ENCODE measurements at places on chromosomes 5 and 9.

DNA sequence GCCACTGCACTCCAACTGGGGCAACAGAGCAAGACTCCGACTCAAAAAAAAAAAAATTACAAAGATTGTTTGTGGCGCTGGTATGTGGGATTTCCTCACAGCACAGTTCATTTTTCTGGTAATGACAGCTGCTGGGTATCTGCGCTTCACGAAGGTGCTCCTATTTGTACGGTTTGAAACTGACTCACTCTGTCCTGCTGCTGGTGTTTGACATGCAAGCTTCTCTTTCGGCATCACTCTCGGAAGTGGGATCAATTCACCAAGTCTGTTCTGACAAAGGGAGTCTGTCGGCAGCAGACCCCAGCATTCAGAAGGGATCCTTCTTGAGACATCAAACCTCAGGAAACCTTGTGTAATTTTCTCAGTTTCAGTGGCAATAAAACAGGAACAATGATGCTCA is 26.3 kb downstream of the MAML1 start:
- DNase-seq: peak; percentile 21

GRCh38 chr9:120846251-120846889 is 3.6 kb upstream of the PSMD5 start:
- DNase-seq: no peak

- DNase-seq: peak; percentile 0
These were observed 304.1 kb downstream of the MAT2B start for GRCh38 chr5:163809473-163809872.

- no peak for DNase-seq
These were observed 295.4 kb upstream of the DAB2 start for GRCh38 chr5:39720136-39720535.

- DNase-seq: no peak
These were observed 234.5 kb downstream of the NFIB start for GRCh38 chr9:14079440-14079839.

- DNase-seq: no peak
These were observed 103.9 kb upstream of the IFNE start for GRCh38 chr9:21585756-21586752.

GRCh38 chr5:172450861-172451695 is 3.2 kb downstream of the SH3PXD2B start:
- DNase-seq: peak; percentile 33

DNA sequence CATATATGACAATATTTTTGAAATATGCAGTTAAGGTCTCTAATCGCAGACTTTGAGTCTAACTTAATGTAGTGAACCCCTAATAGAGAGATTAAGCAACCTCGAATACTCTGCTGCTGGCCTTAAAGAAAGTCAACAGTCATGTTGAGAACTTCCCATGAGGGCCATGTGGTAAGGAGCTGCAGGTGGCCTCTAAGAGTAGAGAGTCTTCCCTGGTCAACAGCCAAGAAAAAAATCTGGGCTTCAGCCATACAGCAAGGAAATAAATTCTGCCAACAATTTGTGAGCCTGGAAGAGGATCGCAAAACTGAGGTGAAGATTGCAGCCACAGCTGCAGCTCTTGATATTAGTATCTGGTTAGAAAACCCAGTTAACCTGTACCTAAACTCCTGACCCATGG is 935.2 kb upstream of the TYRP1 start:
- no peak for DNase-seq

- DNase-seq: no peak
These were observed 880.9 kb upstream of the SEMA6A start for GRCh38 chr5:117455236-117456233.

DNA sequence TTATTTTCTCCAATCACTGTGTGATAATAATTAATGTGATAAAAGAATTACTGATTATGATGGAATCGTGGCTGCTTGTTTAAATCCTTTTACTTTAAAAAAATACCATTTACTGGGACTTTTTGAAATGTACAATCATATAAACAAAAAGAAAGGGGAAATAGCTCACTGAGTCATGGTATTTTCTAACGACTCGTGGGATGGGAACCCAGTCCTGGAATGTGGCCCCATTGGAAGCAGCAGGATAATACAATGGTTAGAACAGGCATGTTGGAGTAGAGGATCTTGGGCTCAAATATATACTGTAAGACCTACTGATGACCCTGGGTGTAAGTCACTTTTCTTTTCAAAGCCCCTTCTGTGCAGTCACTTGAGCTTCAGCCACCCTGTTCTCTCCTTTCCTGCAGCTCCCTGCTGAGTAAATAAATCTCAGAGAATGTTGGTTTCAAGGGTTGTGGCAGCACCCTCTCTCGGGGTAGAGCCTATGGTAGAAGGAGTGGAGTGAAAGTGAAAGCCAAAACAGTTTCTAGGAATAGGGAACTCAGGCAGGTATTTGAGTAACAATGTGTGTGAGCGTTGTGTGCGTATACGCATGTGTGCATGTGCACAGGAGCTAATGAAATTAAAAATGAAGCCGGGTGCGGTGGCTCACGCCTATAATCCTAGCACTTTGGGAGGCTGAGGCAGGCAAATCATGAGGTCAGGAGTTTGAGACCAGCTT is 40.8 kb upstream of the LARP1 start:
- peak; percentile 37 for DNase-seq

DNA sequence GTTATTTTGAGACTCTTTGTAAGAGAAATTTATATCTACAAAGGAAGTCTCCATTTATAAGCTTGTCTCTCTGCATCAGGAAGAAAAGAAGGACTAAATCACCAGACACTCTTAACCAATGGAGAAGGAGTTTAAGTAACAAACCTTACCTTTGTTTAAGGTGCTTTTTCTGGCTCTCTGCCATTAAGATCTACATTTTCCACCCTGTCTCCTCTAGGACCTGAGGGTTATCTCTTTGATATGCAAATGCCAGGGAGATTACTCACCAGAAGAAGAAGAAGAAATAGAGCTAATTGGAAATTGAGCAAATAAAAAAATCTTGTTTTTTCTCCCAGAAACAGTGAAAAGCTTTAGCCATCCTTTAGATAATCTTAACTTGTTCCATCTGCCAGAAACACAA is 60.9 kb downstream of the CDKN2A start:
- DNase-seq: no peak

DNA sequence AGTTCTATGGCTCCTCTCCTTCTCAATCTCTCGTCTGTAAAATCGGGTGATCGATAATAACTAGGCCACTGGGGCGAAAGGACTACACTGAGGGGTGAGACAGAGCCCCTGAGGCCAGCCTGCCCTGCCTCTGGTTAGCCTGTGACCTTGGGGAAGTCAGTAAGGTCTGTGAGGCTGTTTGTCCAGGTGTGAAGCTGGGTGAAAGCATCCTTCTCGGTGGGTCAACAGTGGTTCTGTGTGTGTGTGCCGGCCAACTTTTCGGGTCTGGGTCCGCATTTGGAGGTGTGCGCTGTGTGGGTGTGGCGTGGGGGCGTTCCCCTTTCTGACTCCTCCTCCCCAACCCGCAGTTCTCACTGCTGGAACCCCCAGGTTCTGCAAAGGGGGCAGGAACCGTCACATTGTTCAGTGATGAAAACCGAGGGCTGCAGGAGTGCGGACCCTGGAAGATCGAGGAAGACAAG is 5.0 kb upstream of the RNF44 start:
- no peak for DNase-seq

Data from AML-193 (cell line).